CD4-positive, alpha-beta T cell treated with Interleukin-17A for 1 hour (primary cell): ENCODE measurements at places on chromosomes 13 and 19.
A peak's percentile ranks its signal among the peaks of the same experiment; 100 is the strongest.

DNA sequence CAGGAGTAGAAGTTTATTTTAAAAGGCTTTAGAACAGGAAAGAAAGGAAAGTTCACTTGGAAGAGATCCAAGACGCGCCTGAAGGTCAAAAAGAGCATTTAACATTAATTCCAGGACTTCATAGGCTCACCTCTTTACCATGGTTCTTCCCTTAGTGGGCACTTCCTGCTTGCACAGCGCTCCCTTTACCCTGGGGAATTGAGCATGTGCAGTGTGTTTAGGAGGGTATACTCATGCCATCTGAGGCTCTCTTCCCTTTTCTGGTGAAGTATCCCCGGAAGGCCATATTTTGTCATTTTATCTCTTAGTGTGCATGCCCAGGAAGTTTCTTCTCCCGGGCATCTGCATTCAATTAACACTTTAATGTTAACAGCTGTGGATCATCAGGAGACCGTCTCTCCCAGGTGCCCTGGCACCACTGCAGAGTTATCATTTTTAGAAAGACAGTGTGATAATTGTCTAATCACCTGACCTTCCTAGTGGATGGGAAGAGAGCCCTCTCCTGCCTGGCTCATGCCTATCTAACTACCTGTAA is 66.1 kb upstream of the ABCC4 start:
- DNase-seq: no peak

DNA sequence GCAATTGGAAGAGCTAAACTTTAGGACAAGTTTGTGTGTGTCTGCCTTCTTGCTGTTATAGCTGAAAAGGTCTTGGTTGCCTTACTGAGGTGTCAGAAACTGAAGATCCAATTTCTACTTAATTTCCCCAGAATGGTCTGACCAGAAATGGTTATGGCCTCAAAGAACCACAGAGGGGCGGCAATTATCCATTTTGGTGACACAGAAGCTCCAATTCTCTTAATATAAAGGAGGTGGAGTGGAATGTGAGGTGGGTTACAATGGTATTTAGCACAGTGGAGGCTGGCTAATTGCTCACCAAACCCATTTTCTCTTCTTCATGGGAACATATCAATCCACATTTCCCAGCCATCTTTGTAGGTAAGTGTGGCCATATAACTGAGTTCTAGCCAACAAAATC is 1157.2 kb downstream of the OLFM4 start:
- no peak for DNase-seq

DNA sequence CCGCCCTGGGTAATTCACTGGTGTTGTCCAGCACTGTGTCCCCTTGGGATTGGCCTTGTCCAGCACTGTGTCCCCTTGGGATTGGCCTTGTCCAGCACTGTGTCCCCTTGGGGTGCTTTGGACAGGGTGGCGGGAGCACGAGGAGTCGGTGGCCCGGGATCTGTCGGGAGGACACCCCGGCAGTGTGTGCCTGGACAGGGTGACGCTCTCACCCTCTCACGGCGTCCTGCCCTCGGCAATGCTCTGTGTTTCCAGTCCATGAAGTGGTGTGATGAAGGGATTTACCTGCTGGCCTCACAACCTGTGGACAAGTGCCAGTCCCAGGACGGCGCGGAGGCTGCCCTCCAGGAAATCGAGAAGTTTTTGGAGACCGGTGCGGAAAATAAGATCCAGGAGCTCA is 29.9 kb upstream of the F7 start:
- no peak for DNase-seq

DNA sequence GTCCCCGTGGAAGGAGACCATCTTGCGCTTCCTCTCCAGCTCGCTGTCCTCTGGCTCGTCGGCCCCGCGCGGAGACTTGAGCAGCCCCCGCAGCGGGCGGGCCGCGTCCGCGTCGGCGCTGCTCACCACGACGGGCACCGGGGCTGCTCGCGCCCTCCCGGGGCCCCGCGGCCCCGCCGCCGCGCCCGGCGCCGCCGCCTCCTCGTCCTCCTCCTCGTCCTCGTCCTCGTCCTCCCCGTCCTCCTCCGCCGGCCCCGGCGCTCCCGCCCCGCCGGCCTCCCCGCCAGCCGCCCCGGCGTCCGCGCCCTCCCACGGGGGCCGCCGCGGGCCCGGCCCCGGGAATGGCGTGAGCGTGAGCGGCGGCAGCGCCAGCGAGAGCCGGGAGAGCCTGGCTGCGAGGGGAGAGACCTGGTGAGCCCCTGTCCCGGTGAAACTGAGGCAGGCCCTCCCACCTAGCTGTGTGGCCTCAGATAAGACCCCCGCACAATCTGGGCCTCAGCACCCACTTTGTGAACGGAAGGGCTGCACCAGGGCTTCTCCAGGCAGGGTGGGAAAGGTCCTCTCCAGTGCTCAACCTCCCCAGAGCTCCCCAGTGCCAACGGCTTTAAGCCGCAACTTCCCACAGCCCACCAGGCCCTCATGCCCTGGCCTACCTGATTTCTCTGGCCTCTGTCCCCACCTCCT is 17.8 kb downstream of the LMTK3 start:
- no peak for DNase-seq

DNA sequence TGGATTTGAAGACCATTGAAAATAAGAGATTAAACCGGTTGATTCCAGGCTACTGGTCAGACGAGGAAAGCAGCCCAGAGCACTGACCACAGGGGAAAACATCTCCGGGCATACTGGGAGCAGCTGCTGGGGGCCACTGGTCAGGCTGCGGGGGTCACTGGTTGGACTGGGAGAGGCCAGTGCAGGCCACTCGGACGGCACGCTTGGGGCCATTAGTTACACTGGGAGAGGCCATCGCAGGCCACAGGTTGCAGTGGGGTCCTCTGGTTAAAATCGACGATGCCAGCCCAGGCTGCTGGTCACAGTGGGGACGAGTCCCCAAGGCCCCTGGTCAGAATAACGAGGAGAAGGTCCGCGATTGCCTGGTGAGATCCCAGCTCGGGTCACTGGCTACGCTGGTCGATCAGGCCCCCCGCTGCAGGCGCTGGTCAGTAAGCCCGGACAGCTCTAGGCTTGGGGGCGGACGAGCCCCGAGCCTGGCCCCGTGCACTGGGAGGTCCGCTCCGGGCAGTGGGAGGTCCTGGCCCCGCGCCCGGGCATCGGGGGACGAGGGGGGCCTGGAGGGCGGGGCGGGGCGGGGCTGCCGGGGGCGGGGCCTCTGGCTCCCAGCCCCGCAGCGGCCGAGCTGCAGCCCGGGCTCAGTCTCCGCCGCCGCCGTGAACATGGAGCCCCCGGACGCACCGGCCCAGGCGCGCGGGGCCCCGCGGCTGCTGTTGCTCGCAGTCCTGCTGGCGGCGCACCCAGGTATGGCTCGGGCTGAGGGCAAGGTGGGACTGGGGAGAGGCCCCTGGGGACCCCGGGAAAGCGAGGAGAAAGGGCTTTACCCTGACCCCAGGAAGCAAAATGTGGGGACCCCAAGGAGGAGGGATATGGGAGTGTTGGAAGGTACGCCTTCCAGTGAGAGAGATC is at the start of gene BCAM:
Gene BCAM, plus strand, starts transcription at position 641 of the 909 bp plus-strand sequence. Its CDS starts 22 bp downstream, at position 663.
- no peak for DNase-seq

GRCh38 chr13:34174671-34175145 is 356.8 kb downstream of the RFC3 start:
- no peak for DNase-seq

GRCh38 chr13:83352391-83352790 is 529.9 kb downstream of the SLITRK1 start:
- DNase-seq: no peak

DNA sequence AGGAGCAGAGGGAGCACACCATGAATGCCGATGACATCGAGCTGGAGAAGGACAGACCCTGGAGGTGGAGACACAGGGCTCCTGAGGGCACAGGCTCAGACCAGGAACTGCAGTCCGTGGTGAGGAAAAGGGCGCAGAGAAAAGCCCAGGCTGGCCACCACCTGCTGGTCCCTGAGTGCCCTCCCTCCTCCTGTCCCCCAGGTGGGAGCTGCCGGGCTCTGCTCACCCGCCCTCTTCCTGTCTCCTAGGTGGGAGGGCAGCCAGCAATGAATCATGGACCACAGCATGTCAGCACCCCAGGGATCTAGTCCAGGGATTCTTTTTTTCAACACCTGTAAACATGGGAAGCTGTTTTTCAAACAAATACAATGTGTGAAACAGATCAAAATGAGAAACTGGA is 94.6 kb upstream of the ARHGEF7 start:
- DNase-seq: no peak

DNA sequence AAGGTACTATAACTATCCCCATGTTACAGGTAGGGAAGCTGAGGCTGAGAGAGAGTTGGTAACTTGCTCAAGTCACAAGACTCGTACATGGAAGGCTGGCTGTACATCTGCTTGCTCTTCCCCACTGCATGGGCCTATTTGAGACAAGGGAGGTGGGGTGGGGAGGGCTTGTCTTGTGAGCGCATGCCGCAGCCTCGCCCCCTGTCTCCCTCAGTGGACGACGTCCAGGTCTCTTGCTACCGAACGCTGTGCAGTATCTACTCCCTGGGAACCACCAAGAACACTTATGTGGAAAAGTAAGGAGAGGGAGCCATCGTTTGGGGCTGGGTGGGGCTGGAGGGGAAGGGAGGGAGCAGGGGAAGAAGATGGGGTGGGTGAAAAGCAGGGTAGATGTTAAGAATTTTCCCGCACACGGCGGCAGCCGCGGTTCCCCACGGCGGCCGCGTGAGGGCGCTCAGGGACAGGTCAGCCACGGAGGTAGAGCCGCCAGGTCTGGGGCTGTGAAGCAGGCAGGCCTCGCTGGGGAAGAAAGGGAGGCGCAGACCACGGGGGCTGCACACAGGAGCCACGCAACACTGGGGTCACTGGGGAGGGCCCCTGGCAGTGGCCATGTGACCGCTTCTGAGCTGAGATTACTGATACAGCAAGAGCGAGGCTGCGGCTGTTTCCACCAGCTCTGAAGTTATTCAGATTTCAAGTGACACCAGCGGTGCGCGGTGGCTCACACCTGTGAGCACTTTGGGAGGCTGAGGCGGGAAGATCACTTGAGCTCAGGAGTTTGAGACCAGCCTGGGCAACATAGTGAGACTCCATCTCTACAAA is 81.5 kb downstream of the RYR1 start:
- DNase-seq: peak; percentile 79

DNA sequence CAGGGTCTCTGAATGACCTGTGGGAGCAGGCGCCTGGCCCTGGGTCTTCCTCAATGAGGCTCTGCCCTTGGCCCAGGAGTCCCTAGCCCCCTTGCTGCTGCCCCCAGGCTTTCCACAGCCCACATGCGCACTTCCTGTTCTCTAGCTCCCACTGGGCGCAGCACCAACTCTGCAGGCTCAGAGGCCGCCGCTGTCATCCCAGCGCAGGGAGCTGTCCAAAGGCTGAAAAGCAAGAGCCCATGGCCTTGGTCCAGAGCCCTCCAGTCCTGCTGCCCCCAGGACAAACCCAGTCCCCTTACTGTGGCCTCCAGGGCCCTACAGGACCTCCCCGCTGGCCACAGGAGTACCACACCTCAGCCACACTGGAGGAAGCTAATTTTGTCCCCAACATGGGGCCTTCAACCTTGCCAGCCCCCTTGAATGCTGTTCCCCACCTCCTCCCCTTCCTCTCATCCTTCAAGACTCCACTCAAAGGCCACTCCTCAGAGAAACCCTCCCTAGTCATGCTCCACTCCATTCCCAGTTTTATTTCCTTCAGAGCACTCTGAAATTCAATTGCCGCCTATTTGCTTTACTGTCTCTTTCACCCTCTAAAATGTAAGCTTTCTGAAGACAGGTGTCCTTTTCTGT is 8.0 kb upstream of the POU2F2 start:
- peak; percentile 14 for DNase-seq

DNA sequence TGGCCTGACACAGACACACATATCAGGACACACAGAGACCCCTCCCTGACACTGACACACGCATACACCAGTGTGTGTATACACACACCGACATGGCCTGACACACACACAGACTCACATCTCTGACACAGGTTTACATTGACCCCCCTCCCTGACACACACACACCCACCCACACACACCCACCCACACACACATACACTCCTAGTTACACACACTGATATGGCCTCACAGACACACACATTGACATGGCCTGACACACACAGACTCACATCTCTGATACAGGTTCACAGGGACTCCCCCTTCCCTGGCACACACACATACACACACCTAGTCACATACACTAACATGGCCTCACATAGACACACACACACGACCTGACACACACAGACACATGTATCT is 4.4 kb upstream of the NFIX start:
- DNase-seq: no peak

GRCh38 chr19:530134-531008 is 1.2 kb upstream of the CDC34 start:
- DNase-seq: no peak

- DNase-seq: no peak
These were observed 355.1 kb downstream of the LIG4 start for GRCh38 chr13:107860284-107860683.

DNA sequence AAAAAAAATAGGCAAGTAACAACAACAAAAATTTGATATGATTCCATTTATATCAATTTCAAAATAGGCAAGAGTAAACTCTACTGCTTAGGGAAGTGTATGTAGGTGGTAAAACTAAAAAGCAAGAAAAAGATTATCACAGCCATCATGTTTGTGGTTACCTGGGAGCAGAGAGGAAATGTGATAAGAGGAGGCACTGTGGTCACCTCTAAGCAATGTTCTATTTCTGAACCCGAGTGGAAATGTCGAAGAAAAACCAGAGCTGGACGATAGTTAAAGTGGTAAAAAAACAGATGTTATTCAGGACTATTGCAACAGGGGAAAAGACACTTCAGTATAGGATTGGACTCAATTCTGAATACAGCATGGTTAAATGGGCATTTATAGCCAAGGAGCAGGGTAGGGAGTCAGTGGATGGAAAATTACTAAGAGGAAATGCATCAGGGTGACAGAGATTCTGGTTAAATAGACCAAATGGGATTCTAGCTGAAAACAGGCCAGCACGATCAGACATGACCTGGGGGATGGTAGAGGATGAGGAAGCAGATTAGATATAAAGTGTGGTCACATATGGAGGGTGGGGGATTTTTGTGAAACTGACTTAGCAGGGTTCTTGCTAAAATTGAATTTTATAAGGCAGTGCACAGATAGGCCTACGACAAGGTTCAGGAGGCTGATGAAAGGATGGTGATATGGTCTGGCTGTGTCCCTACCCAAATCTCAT is 6.0 kb upstream of the TEX30 start:
- DNase-seq: peak; percentile 58

DNA sequence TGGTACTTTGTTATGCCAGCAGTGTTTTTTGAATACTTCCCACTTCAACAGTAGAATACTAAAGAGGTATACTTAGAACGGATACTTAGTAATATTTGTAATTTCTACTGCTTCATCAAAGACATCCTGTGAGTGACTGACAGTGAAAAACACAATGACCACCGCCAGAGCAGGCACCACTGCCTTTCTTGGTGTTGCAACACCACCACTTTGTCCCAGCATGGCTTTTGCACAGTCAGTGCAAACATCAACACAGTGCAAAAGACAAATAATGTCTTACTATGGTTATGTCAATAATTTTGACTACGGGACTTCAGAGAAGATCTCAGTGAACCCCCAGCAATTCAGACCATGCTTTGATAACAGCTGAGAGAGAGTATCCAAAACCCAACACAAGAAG is 220.5 kb downstream of the RBM26 start:
- no peak for DNase-seq

DNA sequence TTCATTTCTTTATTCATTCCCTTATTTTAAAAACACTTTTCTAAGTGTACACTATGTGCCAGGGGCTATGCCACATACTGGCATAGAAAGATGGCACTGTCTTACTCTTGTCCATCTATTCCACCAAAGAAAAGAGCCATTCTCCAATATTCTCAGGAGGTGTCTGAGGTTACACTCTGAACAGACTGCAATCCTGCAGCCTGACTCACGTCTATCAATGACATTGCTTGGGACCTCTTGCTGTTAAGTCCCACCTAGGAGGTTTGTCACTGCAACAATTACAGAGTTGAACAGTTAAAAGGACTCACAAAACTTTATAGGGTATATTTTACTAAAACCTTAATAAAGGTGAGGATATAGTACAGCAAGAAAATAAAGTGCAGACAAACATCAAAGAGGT is 512.9 kb upstream of the HTR2A start:
- DNase-seq: no peak
